ENCODE measurements at places on chromosomes 4 and X.

GRCh38 chr4:78308517-78308916 is 243.1 kb upstream of the ANXA3 start:
- DNase-seq, result no peak

- no peak for DNase-seq
Measured at GRCh38 chr4:107034996-107035818, 906 bp downstream of the DKK2 start.

- no peak for DNase-seq
Measured at GRCh38 chrX:88397551-88397950, 349.5 kb upstream of the CPXCR1 start.

- no peak for DNase-seq
Measured at GRCh38 chr4:124918559-124919122, 206.1 kb upstream of the ANKRD50 start.

- DNase-seq, result no peak
Measured at GRCh38 chr4:9832640-9833039, 51.2 kb downstream of the DRD5 start.

GRCh38 chrX:131821945-131822622 is 201.0 kb upstream of the STK26 start:
- DNase-seq, result no peak

- DNase-seq, result no peak
Measured at GRCh38 chr4:173442223-173442932, 43.5 kb upstream of the SCRG1 start.

DNA sequence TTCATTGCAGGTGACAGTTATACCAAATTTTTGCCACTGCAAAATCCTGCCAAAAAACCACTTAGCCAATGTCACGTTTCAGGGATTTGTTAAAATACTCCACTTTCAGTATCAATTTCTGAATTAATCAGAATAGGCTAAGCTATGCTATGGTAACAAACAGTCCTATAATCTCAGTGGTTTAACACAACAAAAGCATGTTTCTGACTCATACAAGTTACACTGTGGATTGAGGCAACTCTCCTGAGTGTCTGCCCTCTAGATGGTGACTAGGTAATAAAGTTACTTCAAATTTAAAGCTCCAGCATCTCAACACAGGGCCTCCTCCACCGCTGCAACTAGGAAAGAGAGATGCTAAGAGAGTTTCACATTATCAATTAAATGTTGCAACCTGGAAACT is 23.0 kb upstream of the RADX start:
- no peak for DNase-seq

DNA sequence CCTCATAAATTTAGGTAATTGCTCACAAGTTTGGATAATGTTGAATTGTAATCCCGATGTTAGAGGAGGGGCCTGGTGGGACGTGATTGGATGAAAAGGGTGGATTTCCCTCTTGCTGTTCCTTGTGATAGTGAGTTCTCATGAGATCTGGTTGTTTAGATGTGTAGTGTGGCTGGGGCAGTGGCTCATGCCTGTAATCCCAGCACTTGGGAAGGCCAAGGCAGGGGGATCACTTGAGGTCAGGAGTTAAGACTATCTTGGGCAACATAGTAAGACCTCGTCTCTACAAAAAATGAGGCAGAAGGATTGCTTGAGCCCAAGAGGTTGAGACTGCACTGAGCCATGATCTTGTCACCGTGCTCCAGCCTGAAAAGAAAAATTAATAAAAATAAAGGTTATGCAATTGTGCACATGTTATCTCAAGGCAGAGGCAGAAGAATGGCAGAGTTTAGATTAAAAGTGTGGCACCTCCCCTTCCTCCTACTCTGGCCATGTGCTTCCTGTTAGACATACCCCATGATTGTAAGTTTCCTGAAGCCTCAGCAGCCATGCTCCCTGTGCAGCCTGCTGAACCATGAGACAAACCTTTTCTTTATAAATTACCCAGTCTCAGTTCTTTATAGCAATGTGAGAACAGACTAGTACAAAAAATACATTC is 36.5 kb downstream of the ERVMER34-1 start:
- DNase-seq, result no peak

- DNase-seq, result no peak
Measured at GRCh38 chr4:888029-888428, 44.1 kb downstream of the GAK start.

DNA sequence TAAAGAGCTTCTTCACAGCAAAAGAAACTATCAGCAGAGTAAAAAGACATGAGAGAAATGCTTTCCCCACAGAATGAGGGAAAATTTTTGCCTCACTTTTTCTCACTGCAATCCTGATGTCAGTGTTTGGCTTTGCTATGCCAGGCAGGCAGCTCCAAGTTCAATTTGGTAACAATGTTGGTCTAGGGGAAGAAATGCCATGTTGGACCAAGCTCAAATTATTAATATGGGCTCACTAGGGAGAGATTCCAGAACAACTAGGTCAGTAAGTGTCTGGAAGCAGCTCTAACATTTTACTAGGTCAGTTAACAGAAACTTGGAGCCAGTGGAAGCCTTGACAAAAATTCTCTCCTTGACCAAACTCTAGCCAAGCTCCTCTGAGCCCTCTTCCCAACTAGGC is 95.4 kb downstream of the NAF1 start:
- no peak for DNase-seq

- DNase-seq, result no peak
Measured at GRCh38 chrX:121365572-121366161, 318.3 kb downstream of the GLUD2 start.

- DNase-seq, result no peak
Measured at GRCh38 chr4:83616252-83616651, 80.3 kb downstream of the GPAT3 start.

DNA sequence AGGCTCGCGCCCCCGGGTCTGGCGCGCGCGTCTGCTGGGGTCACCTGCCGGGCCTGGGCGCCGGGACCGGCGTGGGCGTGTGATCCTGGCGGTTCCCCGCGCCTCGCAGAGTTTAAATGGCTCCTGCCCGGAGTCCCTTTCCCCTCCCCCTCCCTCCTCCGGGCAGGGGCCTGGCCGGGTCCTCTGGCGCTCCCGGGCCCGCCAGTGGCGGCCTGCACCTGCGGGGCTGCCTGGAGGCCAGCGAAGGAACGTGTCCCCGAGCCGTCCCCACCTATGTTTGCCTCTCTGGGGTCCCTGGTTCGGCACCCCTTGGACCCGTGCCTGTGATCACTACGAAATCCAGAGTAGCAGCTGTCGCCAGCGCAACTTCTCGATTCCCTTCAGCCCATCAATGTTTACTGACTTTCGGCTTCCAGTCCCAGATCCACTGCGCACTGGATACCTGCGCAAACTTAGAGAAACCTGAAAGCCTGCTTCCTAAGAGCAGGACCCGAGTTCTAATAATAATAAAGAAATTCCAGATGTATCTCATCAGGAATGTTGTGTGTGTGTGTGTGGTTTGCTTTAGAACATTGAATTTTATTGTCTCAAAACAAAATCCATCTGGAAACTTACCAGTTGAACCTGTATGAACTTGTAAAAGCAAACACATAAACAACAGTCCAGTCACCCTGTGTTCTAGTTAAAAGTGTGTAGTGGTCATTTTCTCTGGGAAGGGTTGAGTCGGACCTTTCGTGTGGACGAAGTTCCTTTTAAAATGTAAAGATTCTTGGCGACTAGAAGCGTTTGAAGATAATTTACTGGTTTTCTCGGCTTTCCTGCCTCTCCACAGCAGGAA is 788 bp downstream of the SHROOM2 start:
- DNase-seq, result no peak

GRCh38 chrX:9859711-9860555 is 73.7 kb downstream of the SHROOM2 start:
- DNase-seq, result no peak

- no peak for DNase-seq
Measured at GRCh38 chr4:54954656-54955388, 170.6 kb downstream of the KDR start.

DNA sequence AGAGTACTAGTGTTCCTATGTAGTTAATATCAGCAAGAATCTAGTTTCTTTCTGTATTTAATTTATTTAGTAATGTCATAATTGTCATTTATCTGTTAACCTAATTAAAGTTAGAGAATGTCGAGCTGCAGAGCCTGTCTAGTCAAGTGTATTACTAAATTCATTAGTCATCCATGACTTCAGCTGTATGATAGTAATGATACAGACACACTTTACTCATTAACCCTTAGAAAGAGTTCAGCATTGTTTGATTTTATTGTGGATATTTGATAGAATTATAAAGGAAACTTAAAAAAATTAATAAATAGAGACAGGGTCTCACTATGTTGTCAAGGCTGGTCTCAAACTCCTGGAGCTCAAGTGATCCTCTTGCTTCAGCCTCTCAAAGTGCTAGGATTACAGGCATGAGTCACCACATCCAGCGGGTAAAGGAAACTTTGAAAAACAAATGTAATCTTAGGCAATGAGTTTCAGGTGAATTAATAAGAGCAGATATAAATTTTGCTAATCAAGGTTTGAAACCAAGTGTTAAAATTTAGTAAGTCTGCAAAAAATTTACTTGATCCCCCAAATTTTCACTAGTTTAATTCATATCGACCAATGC is 110.6 kb downstream of the ANK2 start:
- DNase-seq, result no peak

DNA sequence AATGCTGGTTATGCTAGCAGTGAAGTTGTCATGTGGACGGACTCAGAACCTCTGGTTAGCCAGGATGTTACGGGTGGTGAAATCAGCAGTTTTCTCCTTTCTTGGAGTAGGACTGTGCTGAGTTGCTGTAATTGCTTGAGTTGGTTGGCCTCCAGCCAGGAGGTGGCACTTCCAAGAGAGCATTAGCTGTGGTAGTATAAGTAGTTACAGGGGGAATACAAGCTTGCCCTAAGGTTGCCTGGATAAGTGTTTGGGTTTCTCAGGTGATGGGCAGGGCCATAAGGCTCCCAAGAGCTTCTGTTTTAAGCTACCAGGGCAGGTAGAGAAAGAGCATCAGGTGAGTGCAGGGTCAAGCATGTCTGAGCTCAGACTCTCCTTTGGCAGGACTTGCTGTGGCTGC is 103.0 kb downstream of the ZNF518B start:
- DNase-seq, result no peak

GRCh38 chrX:6291444-6291843 is 62.8 kb upstream of the NLGN4X start:
- no peak for DNase-seq

GRCh38 chrX:129553619-129554288 is 13.7 kb downstream of the OCRL start:
- no peak for DNase-seq
